ENCODE measurements at places on chromosomes 11 and 22. TPM values are rescaled to one million over a fixed set of nuclear protein-coding genes. Genes with fewer than 3 reads are reported as not detected.

DLG2 gene
- total RNA-seq: 5.7 TPM

TUBA8 gene
- 243 TPM for total RNA-seq

CYTH4 gene
- 7.5 TPM for total RNA-seq

GRCh38 chr11:83599066-83599465 lies 312.9 kb upstream of the CCDC90B start:
- DNase-seq: no peak

- peak; percentile 39 for DNase-seq
These were observed 223.4 kb upstream of the CHORDC1 start for GRCh38 chr11:90446207-90446606.

DNA sequence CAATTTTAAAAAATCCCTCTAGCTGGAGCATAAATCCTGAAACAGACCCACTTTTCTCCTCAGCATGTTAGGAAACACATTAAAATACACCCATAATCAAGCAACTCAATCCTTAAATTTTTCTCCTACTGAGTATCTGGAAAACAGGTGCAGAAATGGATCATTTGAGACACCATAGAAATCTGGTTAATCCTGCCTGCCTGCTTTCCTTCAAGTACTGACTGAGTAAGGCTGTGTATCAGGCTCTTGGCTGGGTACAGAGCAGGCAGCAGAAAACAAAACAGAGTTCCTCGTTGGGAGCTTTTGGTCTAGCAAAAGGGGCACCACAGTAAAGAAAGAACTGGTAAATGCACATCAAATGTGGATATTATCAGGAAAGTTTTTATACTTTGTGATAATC lies 1.9 kb downstream of the KCNQ1OT1 start:
- DNase-seq: no peak

- DNase-seq: no peak
These were observed 72.9 kb upstream of the ANO1 start for GRCh38 chr11:70005107-70005818.

GRCh38 chr11:8760896-8761295 lies 78.3 kb downstream of the RPL27A start:
- DNase-seq: no peak

Measured in Right ventricle myocardium inferior (tissue), 1 donor.